ENCODE measurements at places on chromosomes 5 and 9.
A peak's percentile ranks its signal among the peaks of the same experiment; 100 is the strongest.

DNA sequence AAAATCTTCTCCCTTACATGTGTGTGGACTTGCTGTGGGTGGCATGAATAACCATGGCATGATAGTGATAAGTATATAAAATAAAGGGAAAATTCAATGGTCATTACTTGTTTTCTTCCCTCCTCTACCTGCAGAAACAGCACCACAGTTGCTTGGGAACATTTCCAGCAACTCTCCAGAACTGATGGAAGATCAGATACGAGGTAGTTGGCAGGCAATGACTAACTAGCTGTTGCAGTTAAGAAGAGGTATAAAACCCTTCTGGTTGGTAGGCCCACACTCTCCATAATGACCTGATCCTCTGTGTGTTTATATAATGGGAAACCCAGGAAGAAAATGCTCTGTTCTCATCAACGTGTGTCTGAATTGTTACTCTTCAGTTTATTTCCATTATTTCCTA is 185.9 kb downstream of the SYK start:
- no peak for DNase-seq

DNA sequence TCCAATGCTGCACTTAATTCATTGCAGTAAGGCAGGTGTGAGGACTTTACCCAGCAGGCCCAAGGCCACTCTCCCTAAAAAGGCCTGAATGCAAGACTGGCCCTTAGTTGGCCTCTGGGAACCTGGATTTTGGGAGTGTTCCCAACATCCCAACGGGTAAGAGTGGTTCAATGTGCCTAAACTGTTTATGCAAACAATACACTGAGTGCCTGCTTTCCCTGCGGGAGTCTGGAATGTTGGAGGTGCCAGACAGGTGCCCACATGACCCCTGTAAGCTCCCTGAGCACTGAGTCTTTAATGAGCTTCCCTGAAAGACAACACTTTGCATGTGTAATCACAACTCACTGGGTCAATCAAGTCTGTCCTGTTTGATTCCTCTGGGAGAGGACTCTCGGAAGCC is 37.4 kb downstream of the NSUN2 start:
- DNase-seq = no peak

DNA sequence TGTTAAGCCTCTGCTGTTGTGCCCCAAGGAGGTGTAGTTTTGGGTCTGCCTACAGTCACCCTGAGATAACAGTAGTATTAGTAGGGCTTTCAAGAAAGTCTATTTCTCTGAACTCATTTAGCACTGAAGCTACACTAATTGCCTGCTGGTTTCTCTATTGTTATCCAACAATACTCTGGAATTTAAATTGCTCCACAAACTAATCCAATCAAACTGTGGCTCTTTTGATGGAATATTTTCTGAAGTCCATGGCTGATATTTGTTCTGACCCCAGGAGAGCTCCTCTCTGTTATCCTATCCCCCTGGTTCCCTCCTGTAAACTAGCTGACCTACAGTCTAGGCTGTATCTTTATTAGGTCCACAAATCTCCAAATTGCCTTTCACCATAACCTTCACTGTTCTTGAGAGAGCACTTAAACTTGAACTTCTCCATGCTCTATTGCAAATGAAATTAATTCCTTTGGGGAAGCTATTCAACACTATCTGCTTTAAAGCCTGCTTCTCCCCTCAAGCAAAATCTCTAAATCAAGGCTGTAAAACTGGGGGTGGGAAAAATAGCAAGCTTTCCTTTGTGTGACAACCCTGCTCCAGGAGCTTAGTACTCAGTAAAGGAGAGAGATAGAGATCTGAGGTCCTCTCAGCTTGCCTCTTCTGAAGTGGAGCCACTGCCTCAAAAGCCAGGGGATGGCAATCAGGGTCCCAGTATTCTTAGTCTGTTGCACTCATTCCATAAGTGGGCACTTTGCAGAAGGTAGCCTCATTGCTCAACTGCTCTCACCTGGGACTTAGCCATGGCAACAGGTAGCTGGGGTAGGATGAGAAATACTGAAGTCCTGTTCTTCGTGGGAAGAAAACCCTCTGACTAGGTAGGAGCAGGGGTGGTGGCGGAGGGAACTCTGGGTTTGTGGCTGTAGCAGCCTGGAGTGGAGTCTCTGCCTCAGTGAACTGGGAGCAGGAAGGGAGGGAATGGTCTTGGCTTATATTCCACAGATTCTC is 110.9 kb downstream of the MACIR start:
- DNase-seq = no peak

- DNase-seq = peak; percentile 75
Measured at GRCh38 chr5:115309751-115310370, 13.4 kb upstream of the CCDC112 start.

DNA sequence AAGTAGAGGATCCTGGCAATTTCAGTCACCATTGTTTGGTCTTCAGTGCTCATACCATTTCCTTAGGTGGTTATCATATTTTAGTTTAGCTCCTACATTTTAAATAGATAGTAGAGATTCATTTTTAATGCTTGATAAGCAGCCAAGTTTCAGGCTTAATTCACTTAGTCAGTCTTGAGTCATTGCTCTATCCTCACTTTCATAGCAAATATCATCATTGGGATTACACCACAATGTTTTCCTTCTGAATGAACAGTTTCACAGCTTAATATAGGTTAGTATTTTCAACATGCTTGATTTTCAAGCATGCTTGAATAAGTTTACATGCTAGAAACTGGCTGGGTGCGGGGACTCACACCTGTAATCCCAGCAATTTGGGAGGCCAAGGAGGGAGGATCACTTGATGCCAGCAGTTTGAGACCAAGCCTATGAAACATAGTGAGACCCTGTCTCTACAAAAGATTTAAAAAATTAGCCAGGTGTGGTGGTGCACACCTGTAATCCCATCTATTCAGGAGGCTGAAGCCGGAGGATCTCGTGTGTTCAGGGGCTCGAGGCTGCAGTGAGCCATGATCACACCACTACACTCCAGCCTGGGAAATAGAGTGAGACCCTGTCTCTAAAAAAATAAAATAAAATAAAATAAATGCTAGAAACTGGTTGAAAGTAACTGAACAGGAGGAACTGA is 339.9 kb downstream of the ADGRV1 start:
- peak; percentile 95 for DNase-seq

DNA sequence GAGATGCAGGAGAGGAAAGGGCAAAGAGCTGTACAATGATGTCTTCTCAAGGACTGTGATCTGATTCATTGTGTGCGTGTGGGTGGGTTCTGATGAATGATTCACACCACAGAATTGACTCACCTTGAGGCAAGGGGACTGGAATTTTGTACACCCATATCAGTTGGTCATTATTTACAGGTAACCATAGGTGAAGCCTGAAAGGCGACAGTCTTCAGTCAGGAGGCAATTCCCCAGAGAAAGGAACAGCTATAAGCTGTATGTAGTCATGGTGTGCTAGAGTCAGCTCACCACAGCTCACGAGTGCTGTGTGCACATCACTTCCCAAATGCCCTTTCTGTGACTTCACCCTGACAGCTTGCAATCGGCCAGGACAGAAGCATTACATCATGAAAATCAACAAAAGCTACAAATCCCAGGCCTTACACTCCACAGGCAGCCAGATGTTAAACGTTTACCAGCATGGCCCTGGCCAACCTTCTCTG is 87.6 kb upstream of the RPS23 start:
- DNase-seq = peak; percentile 100

- peak; percentile 68 for DNase-seq
Measured at GRCh38 chr9:72592502-72593403, 71.3 kb downstream of the TMC1 start.

DNA sequence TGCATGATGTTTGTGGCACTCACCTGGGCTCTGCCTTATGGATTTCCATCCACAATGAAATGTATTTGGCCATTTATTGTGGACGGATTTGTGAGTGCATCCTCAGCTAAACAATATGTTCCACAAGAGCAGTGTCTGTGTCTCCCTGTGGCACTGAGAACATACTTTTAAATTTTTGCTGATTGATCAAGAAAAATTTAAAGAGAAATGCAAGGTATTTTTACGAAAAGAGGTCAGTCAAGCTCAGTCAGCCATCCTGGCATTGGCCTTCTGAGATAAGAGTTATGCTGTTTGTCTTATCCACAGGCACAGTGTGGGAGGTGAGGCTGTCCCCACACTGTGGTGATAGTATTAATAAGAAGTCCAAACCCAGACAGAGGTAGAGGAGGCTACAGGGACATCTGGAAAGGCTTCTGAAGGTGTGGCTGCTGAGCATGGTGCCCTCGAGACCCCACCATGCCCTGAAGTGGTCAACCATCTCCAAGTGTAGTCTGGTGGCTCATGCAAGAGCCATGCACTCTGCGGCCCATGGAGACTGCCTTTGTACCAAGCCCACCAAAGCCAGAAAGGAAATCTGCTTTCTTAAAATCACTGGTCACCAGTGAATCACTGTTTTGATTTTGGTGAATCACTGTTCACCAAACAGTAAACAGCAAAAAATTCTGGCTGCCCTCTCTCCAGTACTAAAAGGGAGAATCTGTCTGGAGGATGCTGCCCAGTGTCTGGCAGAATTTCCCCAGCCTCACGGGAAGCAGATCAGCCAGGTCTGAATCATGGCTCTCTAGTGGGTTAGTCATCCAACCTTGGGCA is 28.8 kb downstream of the SPOCK1 start:
- peak; percentile 99 for DNase-seq

DNA sequence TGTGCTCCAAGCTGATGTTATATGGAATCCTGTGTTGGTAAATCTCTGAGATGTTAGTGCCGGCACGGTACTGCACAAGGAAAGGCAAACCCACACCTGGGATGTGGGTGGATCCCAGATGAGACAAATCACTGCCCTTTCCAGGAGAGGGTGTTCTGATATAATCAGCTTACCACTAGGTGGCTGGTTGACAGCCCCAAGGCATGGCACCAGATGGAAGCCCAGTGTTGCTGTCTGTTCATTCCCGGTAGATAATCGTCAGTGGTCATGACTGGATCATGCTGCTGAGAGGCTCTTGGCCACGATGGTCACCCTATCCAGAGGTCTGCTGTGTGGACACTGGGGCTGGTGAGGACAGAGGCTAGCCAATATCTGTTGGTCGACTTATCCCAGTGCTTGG is 184.0 kb downstream of the CACNA1B start:
- DNase-seq = no peak

GRCh38 chr5:36876965-36877666 is 547 bp downstream of the NIPBL start:
- no peak for DNase-seq

All from bronchial epithelial cell (primary cell).